Activated CD4-positive, alpha-beta T cell treated with anti-CD3 and anti-CD28 coated beads, Interleukin-2, amount 10 ng/mL, durations not matched to agents 24 days and 14 days (primary cell): ENCODE measurements at places on chromosomes 5 and 9. TPM values are rescaled to one million over a fixed set of nuclear protein-coding genes. Genes with fewer than 3 reads are reported as not detected.

DNA sequence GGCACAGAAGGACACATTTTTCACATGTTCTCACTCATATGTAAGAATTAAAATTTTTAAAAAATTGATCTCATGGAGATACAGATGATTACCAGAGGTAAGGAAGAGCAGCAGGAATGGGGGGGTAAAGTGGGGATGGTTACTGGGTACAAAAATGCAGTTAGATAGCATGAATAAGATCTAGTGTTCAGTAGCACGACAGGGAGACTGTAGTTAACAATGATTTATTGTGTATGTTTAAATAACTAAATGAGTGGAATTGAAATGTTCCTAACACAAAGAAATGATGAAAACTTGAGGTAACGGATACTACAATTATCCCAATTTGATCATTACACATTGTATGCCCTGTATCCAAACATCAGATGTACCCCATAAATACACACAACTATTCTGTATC lies 15.2 kb upstream of the TGFBI start:
- no peaks in the 10 kb centered on the region for H3K4me1 ChIP-seq
- no peak for DNase-seq
- H3K4me3 ChIP-seq = no peak overlapping the region
- H3K27ac ChIP-seq = no peak overlapping the region
- H3K27me3 ChIP-seq = peaks cover 27% of the 10 kb centered on the region

Gene ADAMTS2
- total RNA-seq = not detected in 2 replicates

Gene IFNA2
- not detected in 2 replicates for total RNA-seq

Gene COL15A1
- total RNA-seq = 0.05 and 0.12 TPM in 2 replicates

DNA sequence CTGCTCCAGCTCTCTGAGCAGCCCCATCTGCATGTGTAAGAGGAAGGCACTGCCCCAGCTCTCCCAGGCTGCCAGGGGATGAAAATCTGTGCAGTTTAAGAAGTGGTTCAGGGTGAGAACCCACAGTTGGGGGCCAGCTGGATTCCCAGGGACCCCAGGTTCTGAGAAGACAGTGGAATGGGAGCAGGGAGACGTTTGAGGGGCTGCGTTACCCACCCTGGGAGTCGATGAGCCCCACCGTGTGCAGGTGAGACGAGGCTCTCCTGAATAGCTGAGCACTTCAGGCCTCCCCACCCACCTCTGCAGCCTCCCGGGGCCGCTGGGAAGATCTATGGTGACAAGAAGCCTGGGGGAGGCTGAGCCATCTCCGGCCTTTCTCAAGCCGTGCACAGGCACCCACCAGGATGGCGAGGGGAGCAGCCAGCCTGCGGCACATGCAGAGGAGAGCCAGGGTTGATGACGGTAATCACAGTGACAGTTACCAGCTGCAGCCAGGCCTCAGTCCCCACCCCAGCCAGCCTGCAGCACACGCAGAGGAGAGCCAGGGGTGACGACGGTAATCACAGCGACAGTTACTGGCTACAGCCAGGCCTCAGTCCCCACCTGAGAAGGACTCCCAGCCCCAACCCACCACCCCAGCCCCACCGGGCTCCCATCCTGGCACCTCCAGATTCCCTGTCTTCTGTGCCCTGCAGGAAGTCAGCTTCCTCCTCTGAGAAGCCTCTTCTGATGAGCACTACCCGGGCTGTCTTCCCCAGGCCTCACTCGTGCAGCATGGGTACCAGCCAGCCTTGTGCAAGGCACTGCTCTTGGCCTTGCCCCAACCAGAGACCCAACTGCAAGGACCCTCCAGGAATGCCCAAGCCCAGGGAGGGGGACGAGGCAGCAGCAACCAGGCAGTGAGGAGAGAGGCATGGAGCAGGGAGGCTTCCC lies 150.8 kb upstream of the PPP1R26 start:
- no peaks in the 10 kb centered on the region for H3K36me3 ChIP-seq
- no peaks in the 10 kb centered on the region for H3K4me1 ChIP-seq
- no peak for DNase-seq
- H3K4me3 ChIP-seq = no peak overlapping the region
- no peaks in the 10 kb centered on the region for H3K27me3 ChIP-seq

Gene TMEM38B
- total RNA-seq = 10.9 and 12.0 TPM in 2 replicates

Gene PCDHGA2
- 0.07 and 0.12 TPM in 2 replicates for total RNA-seq

Gene PRR16
- total RNA-seq = not detected in 2 replicates

DNA sequence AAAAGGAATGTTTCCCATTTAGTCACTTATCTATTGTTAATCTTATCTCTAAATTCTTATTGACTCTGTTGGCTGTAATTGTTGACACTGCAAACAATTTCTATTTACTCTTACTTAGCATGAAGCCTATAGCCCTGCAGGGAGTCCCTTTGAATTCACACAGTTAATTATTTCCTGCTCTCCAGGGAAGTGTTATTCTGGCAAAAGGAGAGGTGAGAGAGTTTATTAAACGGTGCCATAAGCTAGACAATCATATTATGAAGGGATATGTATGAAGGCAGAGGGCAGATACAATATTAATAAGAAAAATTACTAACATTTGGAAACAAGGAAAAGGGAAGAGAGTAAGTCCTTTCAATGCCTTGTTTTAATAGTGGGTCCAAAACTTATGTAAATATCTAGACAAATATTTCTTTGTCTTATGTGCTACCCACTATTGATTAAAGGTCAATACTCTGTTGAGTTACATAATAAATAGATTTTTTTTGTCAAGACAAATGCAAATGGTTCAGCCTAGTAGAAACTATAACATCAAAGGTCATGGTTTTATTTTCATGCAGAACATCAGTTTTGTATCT lies 107.1 kb downstream of the CDH18 start:
- no peak for DNase-seq
- H3K27ac ChIP-seq = no peak overlapping the region
- no peak overlapping the region for H3K4me3 ChIP-seq
- no peaks in the 10 kb centered on the region for H3K27me3 ChIP-seq
- H3K36me3 ChIP-seq = no peaks in the 10 kb centered on the region

- peak overlapping the region; percentile 85 for H3K4me3 ChIP-seq
- peaks cover 17% of the 10 kb centered on the region for H3K4me1 ChIP-seq
- H3K27ac ChIP-seq = no peak overlapping the region
- peaks cover 60% of the 10 kb centered on the region for H3K27me3 ChIP-seq
- DNase-seq = peak; percentile 84
These were observed 77.5 kb upstream of the IFNE start for GRCh38 chr9:21559402-21560280.

DNA sequence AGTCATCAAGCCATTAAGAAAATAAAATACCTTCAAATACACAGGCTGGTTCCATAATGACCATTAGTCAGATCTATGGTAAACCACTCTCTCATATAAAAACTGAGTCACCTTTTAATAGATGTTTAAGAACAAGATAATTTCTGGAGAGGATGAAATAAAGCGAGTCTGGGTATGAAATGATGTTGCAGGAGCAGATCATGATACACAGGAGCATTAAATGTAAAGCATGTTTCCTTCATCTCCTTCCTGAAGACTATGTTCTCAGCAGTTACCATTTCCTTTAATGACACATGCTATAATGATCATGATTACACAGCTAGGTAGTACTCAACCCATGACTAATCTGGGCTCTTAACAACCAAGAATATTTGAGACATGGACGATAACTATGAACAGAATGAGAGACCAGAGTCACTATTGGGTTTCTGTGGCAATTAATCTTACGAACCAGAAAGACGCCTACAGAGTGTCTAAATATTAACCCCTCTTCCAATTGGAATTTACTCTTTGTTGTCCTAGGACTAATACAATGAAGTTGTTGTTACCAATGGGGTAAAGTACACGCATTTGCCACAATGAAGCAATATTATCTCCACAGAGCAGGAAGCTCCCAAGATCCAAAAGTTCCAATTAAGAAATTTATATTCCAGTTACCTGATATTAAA lies 105.6 kb downstream of the NR6A1 start:
- peaks cover 6% of the 10 kb centered on the region for H3K27me3 ChIP-seq
- no peak overlapping the region for H3K27ac ChIP-seq
- H3K36me3 ChIP-seq = no peaks in the 10 kb centered on the region
- no peak overlapping the region for H3K4me3 ChIP-seq
- DNase-seq = no peak
- no peaks in the 10 kb centered on the region for H3K4me1 ChIP-seq

DNA sequence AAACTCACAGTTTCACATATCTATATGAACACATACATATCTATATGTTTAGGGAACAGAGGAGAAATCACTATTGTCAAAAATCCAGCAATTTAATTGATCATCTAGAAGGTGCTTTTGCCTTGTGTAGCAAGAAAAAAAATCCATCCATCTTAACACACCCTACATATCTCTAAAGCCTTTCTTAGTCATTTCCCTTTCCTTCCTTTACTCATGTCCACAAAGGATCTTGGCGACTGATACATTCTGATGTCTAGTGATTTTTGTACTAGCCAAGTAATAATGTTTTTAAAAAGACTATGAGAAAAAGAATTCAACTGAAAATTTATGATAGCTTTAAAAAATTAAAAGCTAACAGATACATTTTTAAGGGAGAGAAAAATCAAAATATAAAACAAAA lies 22.5 kb downstream of the ZDHHC21 start:
- H3K4me1 ChIP-seq = peaks cover 6% of the 10 kb centered on the region
- DNase-seq = no peak
- H3K27me3 ChIP-seq = no peaks in the 10 kb centered on the region
- no peak overlapping the region for H3K4me3 ChIP-seq

Gene RGMB
- total RNA-seq = 0.35 and 0.90 TPM in 2 replicates

DNA sequence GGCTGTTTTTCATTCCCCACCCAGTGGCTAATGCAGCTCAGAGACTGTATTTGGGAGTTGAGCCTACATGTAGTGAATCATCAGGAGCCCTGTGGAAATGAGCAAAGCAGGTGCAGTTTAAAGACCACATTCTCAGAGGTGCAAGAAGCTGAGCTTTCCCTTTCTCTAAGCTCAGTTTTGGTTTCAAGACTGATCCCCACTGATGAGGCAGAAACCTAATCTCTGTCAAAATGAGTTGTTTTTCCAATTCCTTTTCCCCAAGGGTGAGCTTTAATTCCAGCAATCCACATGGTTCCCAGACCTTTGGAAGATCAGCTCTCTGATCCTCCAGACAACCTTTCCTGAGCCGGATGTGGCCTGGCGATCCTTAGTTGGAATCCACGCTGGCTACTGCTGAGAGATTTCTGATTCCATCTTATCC lies 420.5 kb downstream of the EBF1 start:
- H3K27ac ChIP-seq = no peak overlapping the region
- H3K27me3 ChIP-seq = peaks cover 6% of the 10 kb centered on the region
- H3K36me3 ChIP-seq = no peaks in the 10 kb centered on the region

Gene CAMK2A
- not detected in 2 replicates for total RNA-seq

Gene NMUR2
- not detected in 2 replicates for total RNA-seq

Gene NPR3
- total RNA-seq = 0.07 TPM in 1 of 2 replicates, not detected in the other

- H3K4me1 ChIP-seq = peaks cover 12% of the 10 kb centered on the region
- H3K27me3 ChIP-seq = no peaks in the 10 kb centered on the region
- peaks cover 3% of the 10 kb centered on the region for H3K36me3 ChIP-seq
- DNase-seq = no peak
- H3K4me3 ChIP-seq = no peak overlapping the region
These were observed 36.0 kb upstream of the GLIPR2 start for GRCh38 chr9:36100532-36100931.

Gene TMC1
- total RNA-seq = not detected in 2 replicates

DNA sequence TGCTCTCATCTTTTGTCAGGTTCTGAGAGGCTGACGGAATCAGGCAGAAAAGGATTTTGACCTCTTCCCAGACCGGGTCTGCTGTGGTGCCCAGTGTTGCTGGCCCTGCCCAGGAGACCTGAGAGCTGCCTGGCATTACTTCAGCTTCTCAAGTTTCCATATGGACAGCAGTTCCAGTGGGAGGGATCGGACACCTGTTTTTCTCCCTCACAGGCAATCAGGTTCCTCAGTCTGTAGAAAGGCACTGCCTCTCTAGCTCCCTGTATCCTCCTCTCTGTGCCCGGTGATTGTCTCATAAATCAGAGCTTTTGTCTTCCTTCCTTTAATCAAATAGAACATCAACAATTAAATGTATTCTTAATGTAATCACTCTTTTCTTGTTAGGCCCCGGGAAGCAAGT lies 198.7 kb downstream of the SEMA6A start:
- DNase-seq = no peak
- H3K4me1 ChIP-seq = no peaks in the 10 kb centered on the region
- no peak overlapping the region for H3K4me3 ChIP-seq
- no peaks in the 10 kb centered on the region for H3K36me3 ChIP-seq
- H3K27me3 ChIP-seq = no peaks in the 10 kb centered on the region
- no peak overlapping the region for H3K27ac ChIP-seq

DNA sequence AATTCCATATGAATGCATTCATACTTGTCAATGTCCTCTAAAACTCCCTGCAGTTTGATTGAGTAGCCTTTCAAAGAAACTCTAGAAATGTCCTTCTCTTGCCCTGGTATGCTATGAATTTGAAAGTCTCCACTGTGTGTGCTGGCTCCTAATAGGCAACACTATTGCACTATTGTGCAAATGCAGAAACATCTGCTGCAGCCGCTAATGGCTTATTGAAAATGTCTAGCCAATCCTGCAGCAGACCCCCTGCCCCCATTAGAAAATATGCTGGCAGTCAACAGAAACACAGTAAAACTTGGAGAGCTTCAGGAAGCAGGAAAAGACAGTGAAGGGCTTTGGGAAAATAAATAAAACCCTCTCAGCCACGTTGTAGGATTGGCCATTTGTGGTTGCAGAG lies 87.3 kb upstream of the GRAMD2B start:
- no peak overlapping the region for H3K27ac ChIP-seq
- no peaks in the 10 kb centered on the region for H3K4me1 ChIP-seq
- no peaks in the 10 kb centered on the region for H3K36me3 ChIP-seq
- peaks cover 6% of the 10 kb centered on the region for H3K27me3 ChIP-seq
- H3K4me3 ChIP-seq = no peak overlapping the region

DNA sequence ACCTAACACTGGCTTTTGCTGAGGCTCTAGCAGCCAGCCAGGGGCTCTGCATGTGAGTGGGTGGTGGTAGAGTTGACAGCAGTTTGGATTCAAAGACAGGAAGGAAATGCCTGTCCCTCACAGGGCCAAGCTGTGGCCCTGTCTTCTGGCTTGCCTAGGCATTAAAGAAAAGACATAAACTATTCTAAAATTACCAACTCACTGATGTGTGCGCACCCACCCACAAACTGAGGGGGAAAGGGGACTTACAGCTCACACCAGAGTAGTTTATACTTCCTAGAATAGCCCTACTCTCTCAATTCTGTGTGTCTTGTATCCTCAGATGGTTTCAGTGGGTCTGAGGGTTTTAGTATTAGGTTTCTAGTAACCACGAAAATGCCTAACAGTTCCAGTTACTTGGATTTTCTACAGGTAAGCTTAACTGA lies 18.3 kb upstream of the IL13 start:
- peak; percentile 77 for DNase-seq
- peak overlapping the region; percentile 86 for H3K27ac ChIP-seq
- H3K36me3 ChIP-seq = peaks cover 72% of the 10 kb centered on the region
- peaks cover 72% of the 10 kb centered on the region for H3K4me1 ChIP-seq
- H3K4me3 ChIP-seq = peak overlapping the region; percentile 52
- no peaks in the 10 kb centered on the region for H3K27me3 ChIP-seq

Gene SH3PXD2B
- total RNA-seq = 0.16 and 0.19 TPM in 2 replicates

Gene IL9
- total RNA-seq = 0.75 TPM in 1 of 2 replicates, not detected in the other

Gene HSPA4
- 267 and 270 TPM in 2 replicates for total RNA-seq

- H3K4me1 ChIP-seq = no peaks in the 10 kb centered on the region
- no peak for DNase-seq
- peaks cover 27% of the 10 kb centered on the region for H3K27me3 ChIP-seq
- H3K27ac ChIP-seq = no peak overlapping the region
- no peaks in the 10 kb centered on the region for H3K36me3 ChIP-seq
These were observed 140.8 kb downstream of the BNC2 start for GRCh38 chr9:16729651-16730050.
